ENCODE measurements at places on chromosomes 6 and 20.
A peak's percentile ranks its signal among the peaks of the same experiment; 100 is the strongest.

GRCh38 chr6:169199625-169200335 is 53.9 kb downstream of the THBS2 start:
- no peak for DNase-seq

DNA sequence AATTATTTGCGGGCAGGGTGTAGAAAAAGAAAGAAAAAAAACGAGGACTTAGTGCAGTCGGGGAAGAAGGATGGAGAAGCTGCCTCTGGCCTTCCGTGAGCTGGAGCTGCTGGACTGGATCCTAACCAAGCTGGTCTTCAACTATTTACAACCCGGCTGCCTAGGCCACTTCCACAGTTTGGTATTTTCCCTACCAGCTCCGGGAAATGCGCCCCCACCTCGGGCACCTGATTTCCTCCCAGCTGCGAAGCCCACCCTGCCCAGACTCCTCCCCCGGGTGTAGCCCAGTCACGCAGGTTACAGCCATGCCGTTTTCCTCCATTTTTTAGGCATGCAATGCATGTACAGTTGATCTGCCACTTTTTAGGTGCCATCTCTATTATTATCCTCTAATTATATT is 21.2 kb downstream of the THEMIS start:
- peak; percentile 14 for DNase-seq

- no peak for DNase-seq
Observed at GRCh38 chr6:96104910-96105309, 89.1 kb downstream of the FUT9 start.

GRCh38 chr6:74166849-74167248 is 470.8 kb downstream of the CD109 start:
- peak; percentile 4 for DNase-seq

- no peak for DNase-seq
Observed at GRCh38 chr6:37977715-37978114, 158.2 kb downstream of the ZFAND3 start.

GRCh38 chr6:20952699-20953474 is 418.6 kb downstream of the CDKAL1 start:
- peak; percentile 75 for DNase-seq

GRCh38 chr6:39698789-39699188 is 26.4 kb downstream of the KIF6 start:
- no peak for DNase-seq

GRCh38 chr6:33960345-33961313 is 156.8 kb upstream of the MLN start:
- DNase-seq = no peak

DNA sequence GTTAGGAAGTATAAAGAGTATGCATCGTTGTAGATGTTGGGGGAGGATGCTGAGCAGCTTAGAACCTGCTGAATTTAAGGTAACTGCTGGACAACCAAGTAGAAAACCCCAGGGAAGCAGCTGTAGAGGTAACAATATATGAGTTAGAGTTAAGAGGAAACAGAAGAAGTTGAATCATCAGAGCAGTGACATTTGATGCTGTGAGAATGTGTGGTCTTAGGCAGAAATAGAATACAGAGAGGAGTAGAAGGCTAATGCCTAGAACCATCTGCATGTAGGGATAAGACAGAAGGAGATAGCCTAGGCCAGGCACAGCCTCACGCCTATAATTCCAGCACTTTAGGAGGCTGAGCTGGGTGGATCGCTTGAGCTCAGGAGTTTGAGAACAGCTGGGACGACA is 22.6 kb upstream of the DYNLRB1 start:
- peak; percentile 45 for DNase-seq

DNA sequence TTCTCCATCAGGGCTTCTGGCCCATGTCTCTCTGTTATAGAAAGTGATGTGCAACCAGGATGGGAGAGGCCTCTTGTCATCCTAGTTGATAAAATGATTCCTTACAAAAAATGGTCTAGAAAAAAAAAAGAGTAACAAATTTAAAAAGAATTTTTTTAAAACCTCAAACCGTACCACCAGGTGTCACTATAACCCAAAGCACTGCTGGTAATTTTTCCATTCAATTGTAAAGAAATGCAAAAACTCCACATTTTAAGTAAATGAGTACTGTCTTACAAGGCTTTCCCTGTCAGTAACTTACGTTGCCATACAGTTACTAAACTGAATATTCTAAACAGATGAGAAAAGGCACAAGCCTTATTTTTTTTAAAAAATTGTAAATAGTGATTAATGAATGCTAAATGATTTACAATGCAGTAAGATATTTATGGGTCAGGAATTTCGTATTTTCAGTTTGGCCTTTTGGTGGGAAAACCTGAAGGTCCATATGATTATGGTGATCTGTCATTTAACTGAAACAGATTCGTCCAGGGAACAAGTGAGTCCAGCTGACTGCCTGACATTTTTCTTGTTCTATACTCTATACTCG is 95.4 kb downstream of the OGFRL1 start:
- DNase-seq = peak; percentile 64

DNA sequence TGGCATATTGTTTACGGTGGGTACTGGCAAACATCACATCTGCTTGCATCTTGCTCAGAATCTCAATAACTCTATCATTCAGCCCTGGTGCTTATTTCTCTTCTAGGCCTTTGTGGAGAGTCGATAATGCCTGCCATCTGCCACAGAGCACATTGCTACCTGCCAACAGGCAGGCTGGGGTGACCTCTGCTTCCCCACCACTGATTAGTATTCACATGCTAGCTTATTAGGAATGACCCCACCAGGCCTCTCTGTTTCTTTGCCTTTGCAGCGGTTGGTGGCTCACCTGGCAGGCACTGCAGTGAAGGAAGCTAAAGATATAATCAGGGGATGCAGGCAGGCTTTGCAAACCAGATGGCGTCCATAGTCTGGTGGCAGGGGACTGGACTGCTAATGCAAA is 154.5 kb downstream of the MMS22L start:
- DNase-seq = no peak

DNA sequence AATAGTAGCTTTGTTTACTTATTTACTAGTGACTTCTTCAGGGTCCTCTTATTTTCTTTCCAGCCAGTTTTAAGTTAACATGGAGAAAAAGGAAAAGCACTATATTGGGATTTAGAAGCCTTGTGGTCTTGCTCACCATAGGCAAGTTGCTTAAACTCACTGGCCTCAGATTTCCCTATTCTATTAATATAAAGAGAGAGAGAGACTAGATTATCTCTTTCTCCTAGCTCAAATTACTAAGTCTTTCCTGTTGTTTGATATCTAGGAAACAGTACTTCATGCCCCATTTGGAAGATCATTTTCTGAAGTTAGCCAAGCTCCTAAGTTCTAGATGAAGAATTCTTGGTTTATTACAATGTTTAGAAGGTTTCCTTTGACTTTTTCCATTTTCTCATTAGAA is 32.5 kb downstream of the CTNNBL1 start:
- DNase-seq = peak; percentile 17

DNA sequence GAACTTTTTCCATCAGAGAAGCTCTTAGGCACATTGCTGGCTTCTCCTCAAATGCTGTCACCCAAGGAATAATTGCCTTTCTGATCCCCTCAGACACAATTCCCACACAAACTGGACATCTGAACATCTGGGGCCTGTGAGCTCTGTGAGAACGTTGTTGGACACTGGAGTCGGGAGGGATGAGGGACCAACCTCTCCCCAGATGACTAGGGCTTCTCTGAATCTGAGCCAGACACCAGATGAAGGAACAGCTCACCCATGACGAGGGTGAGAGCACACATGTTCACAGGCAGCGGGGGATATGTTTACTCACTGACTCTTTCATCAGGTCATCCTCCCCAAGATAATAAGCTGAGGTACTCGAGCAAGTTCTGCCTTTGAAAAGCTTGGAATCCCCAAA is 283.9 kb upstream of the SUPT3H start:
- DNase-seq = peak; percentile 52

- no peak for DNase-seq
Observed at GRCh38 chr6:145233955-145234354, 501.4 kb downstream of the EPM2A start.

- peak; percentile 17 for DNase-seq
Observed at GRCh38 chr20:1283522-1284510, 17.7 kb downstream of the SNPH start.

- no peak for DNase-seq
Observed at GRCh38 chr6:111978532-111979149, 75.3 kb upstream of the CCN6 start.

DNA sequence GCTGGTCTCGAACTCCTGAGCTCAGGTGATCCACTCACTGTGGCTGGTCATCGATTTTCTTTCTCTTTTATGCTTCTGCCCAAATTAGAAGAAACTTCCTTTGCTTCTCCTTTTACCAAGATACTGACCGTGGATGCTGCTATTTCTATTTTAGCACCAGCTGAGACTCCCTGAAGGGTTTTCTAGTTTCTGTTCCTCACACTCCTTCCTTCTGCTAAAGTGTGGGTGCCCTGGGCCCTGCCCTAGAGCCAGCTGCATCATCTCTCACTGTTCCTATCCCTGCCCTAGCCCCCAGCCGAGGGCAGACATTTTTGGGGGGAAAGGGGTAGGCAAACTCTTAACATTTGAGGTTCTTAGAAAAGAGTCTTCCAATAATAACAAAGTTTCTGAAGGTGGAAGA is 6.3 kb downstream of the SMOC2 start:
- DNase-seq = no peak

DNA sequence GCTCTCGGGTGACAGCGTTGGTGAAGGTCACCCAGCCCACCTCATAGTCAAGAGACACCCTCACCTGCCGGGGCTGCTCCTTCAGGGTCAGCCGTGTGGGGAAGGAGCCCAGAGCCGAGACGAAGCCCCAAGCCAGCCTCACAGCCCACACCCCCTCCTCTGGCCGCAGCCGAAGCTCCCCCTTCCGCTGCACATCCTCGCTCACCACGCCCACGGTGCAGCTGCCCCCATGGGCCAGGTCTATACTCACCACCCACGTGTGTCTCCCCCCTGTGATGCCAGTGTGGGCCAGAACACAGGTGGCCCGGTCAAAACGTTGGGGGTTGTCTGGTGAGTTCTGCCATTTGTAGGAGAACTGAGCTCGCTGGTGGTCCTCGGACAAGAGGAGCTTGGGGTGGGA is 7.0 kb downstream of the TRIM10 start:
- no peak for DNase-seq

DNA sequence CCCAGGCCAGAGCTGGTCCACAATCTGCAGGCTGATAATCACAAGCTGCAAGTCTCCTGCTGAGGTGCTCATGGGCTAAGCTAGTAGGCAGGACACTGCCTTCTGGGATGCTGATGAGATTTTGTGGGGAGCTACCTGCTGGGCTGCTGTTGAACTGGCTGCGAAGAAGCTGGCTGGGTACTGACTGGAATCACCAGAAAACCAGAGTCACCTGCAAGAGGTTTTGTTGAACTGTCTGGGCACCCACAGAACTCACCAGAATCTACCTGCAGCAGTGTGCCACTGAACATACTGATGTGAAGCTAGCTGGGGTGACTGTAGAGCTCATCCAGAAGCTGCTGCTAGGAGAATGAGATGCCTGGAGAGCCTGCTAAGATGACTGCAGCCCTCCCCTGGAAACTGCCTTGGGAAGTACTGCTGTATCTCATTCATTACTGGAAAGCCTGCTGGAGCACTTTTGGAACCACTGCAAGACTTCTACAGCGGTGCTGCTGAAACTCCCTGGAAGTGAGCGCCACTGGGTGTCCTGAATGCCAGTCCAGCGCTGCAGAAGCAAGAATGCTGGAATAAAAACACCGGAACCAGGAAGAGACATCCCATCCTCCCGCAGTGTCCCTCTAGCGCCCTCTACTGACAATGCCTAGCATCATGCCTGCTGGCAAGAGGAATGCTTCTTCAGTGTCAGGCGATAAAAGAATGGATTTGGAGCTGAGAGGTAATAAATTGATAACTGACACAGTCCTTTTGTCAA is 64.9 kb upstream of the ARHGAP18 start:
- DNase-seq = peak; percentile 79

DNA sequence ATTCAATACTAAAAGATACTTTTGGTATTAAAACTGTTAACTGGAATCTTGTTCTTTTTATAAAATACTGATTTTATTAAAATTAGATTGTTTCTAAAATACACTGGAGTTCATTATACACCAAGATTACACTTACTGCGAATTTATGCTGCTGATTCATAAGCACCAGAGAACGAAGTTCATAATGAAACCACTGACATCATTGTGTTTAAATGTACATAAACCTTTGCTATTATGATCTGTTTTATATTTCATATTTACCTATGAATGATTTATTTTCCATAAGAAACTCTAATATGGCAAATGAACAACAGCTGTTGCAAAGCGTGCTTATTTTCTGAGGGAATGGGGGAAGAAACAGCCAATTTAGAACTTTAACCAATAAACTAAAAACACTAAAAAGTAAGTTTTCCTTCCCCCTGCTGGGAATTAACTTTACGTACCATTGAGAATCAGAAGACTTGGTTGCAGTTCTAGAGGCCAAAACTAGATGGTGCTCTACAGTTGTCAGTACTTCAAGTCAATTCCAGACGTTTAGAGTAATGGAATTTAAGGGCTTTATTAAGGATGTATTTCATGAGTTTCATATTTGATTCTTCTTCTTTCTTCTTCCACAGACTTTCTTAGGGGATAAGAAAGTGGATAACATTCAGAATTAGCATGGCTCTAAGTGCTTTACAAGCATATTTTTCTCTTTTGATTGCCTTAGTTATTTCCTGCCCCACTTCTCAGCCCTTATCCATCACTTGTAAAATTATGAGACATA is 30.8 kb upstream of the COL19A1 start:
- DNase-seq = peak; percentile 83

DNA sequence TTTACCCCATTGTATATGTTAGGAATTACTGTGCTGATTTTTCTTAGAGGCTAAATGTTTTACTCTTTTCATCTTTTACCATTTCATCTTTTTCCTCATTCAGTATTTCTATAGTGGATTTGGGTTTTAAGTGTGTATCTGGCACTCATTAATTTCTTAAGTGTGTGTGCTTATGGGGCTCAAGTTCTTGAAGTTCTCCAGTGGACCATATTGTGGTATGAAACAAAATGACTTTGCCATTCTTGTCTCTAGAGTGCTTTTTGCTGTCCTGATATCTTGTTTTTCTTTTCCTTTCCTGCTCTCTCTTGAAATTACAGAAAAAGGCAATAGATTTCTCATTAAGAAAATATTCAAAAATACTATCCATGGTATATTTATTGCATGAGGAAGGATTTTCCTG is 123.1 kb downstream of the ARID1B start:
- DNase-seq = no peak

GRCh38 chr6:42210551-42210950 is 7.1 kb downstream of the MRPS10 start:
- no peak for DNase-seq

- DNase-seq = peak; percentile 42
Observed at GRCh38 chr6:156782691-156783320, 5.6 kb downstream of the ARID1B start.

GRCh38 chr20:20440481-20440880 is 72.6 kb downstream of the INSM1 start:
- no peak for DNase-seq

- peak; percentile 41 for DNase-seq
Observed at GRCh38 chr6:13517116-13517515, 29.7 kb upstream of the GFOD1 start.

GRCh38 chr6:44999066-44999465 is 329.1 kb upstream of the RUNX2 start:
- DNase-seq = no peak

- no peak for DNase-seq
Observed at GRCh38 chr20:3654326-3655130, 8.7 kb downstream of the GFRA4 start.

- DNase-seq = peak; percentile 45
Observed at GRCh38 chr20:4151991-4152695, 136.8 kb upstream of the RNF24 start.

- DNase-seq = no peak
Observed at GRCh38 chr6:99882128-99882702, 111.8 kb downstream of the MCHR2 start.

All from iris pigment epithelial cell (primary cell).